A549 treated with DMSO at 1 μM for 4 hours (cell line): ENCODE measurements at places on chromosomes 5 and 9. TPM values are rescaled to one million over a fixed set of nuclear protein-coding genes. Genes with fewer than 3 reads are reported as not detected.

LCN10 gene
- not detected in 5 replicates for total RNA-seq

CLIC3 gene
- 2.2 to 2.7 TPM (median 2.6 TPM) in 5 replicates for total RNA-seq

IL5 gene
- not detected in 5 replicates for total RNA-seq

TAF11L5 gene
- not detected in 5 replicates for total RNA-seq

CCDC69 gene
- total RNA-seq = 1.4 to 2.4 TPM (median 1.8 TPM) in 5 replicates

STK32A gene
- total RNA-seq = 0.13 to 0.83 TPM (median 0.24 TPM) in 5 replicates

FOXI1 gene
- not detected in 5 replicates for total RNA-seq

ARRDC3 gene
- total RNA-seq = 12.2 to 21.3 TPM (median 18.9 TPM) in 5 replicates

PCDHB11 gene
- total RNA-seq = 0.07 to 0.12 TPM (median 0.11 TPM) in 3 of 5 replicates, not detected in the others

IL9 gene
- total RNA-seq = not detected in 5 replicates

ZNF618 gene
- 9.0 to 13.3 TPM (median 11.4 TPM) in 5 replicates for total RNA-seq

PCDHB12 gene
- 0.02 TPM in 1 of 5 replicates, not detected in the others for total RNA-seq

F2RL1 gene
- 254 to 389 TPM (median 310 TPM) in 5 replicates for total RNA-seq
